ENCODE measurements at places on chromosomes 5 and 9.
A peak's percentile ranks its signal among the peaks of the same experiment; 100 is the strongest.

DNA sequence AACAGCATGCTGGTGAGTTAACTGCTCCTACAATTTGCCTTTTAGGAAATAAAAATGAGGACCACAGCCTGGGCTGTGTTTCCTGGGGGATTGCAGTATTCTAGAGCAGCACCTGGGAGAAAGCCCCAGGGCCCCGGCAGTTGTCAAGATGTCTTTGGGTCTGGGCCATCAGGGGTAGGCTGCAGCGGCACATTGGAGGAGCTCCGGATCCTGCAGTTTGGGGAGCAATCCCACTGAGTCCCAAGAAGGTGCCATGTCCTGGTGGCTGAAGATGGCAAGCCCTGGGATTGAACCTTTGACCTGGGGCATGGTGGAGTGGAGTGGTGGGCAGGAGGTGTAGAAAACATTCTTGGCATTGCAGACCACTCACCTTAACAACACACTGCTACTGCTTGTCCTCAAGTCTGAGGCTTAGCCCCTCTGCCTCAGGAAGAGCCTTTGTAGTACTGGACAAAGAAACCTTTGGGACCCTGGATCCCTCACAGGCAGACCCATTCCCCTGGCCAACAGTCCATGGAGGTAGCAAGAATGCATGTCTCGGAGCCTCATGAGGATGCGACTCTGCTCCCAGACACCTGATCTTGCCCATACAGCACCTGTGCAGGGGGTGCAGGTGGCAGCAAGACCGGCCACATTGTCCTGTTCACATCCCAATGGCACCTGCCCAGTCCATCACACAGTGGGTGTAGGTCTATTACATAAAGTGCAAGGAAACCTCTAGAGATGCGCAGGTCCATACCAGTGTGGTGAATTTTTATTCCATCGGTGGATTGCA, 159.1 kb upstream of the IRX2 start:
- no peak for DNase-seq

- DNase-seq = no peak
These were observed 128.6 kb downstream of the KCNIP1 start for GRCh38 chr5:170632266-170632984.

GRCh38 chr5:28726815-28727214, 1688.4 kb upstream of the CDH9 start:
- no peak for DNase-seq

DNA sequence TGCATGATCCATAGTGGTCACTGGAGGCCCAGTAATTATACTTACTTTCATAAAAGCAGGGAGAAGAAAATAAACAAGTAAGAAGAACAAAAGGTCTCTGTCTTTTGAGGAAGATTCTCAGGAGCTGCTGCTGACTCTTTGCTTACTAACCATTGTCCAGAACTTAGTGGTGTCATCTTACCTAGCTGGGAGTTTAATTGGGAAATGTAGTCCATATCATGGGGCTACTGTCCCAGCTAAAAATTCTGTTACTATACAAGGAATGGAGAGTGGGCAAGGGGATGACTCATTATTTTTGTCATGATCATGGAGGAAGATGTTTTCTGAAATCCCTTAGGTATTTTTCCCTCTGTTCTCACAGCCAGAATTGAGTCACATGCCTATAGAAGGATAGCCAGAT, 639.3 kb downstream of the MTRR start:
- DNase-seq = no peak

- DNase-seq = no peak
These were observed 101.5 kb upstream of the ARRDC3 start for GRCh38 chr5:91484662-91485061.

DNA sequence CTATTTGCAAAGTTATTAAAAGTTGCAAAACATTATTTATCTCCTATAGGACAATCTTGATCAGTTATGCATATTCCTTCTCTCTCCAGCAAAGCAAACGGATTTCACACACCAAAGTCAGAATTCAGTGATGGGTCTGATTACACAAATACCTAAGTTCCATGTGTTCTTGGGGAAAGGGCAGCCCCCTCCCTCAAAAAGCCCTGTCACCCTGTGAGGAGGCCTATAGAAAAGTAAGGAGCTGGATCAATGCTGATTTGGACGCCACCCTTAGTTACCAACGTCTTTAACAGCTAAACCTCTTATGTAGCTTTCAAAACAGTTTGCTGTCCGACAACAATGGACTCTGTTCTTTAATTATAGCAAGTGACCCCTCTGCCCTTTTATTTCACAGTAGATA, 6.4 kb downstream of the ZNF608 start:
- DNase-seq = no peak

- no peak for DNase-seq
These were observed 139.8 kb upstream of the COL5A1 start for GRCh38 chr9:134501761-134502265.

DNA sequence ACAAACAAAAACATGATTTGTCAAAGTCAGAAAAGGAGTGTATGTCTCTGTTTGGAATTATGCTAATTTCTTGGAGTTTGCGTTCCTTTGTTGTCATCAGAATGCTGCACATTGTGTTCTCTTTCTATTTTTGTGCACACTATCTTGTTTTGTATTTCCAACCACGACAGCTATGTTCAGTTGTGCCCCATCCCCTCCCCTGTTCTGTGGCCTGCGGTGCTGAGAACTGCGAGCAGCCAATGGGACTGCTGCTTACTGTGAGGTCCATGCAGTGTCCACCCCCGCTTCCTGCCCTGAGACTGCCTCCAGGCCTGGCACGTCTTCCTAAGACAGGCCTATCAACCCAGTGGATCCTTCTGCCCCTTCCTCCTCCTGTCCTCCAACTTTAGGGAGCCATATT, 76.8 kb downstream of the PALM2AKAP2 start:
- no peak for DNase-seq

DNA sequence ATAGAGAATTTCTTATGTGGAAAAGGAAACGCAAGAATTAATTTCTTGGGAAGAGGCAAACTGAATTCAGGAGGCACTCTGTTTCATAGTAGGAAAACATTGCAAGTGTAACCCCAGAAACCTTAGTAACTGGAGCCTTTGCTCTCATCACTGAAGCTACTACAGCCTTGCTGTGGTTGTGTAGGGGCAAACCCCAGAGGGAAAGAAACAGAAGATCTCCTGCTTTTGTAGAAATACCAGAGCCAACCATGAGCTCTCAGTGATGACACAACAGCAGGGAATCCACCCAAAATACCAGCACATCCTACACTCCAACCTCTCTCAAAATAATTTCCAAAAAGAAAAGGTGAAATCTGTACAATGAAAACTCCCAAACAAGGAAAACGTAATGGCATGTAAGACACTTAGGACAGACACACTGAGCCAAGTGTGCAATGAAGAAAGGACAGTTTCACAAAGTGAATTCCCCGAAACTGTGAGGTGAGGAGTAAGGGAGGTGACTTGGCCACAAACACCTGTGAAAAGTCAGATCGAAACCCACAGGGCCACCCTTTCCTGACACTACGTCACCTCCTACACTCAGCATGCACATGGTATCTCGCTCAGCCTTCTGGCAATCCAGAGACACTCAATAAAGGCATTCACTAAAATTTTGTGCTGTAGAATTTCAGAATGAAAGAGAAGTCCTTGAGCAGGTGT, 8.5 kb upstream of the ACSL6 start:
- peak; percentile 41 for DNase-seq

DNA sequence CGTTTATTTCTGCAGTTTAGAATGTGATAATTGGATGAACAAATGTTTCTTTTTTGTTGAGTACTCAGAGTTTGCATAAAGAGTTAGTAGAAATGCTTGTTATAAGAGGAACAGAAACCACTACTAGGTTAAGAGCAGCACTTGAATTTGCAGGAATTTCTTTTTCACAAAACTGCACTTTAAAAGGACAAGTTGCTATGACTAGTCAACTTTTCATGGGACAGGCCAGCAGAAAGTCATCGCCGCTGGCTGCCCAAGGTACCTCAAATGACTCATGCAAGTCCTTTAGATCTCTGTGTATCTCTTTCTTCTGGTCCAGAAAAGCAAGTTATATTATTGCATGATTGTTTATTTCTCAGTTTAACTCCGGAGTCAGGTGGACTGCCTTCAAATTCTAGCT, 97.3 kb upstream of the HMHB1 start:
- no peak for DNase-seq

GRCh38 chr9:3118081-3118480, 274.2 kb upstream of the PUM3 start:
- no peak for DNase-seq

DNA sequence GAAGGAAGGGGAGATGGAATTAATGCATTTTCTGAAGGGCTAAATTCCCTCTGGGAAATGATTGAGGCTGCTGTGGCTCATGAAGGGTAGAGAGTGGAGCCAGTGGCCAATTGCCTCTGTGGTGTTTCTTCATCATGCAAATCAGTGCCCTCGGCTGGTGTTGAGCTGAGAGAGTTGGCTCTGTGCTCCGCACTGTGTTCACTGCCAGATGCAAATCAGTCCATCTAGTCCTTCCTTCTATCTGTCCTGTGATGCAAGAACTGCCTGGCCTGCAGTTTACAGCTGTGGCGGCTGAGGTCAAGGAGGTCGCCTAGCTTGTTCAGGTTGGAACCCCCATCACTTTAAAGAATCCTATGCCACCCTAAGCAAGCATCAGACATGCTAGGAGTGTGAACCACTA, 6.0 kb downstream of the TMEM171 start:
- no peak for DNase-seq

- no peak for DNase-seq
These were observed 340.0 kb downstream of the GABRG2 start for GRCh38 chr5:162407614-162408013.

GRCh38 chr9:6929441-6930215, 171.9 kb downstream of the KDM4C start:
- DNase-seq = no peak

DNA sequence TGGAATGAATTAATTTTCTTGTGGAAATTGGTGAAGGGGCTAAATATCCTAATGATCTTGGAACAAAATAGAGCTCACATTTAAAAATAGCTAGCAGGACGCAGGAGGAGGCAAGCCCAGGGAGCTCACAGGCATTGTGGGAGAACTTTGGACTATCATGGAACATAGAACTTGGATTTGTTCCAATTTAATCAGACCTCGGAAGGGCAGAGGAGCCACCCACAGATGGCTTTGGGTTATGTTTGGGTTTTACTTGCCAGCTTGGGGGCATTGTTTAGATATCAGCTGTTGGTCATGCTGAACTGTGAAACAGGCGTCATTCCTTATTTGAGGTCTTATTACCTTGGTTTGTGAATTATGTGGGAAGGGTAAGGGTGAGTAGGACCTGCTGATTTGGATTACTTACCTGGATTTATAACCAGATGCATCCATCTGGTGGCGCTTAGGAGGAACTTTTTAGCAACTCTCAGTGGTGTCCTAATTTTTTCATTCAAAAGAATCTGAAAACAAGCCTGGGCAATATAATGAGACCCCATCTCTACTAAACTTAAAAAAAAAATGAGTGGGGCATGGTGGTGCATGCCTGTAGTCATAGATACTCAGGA, 14.1 kb upstream of the PTGR1 start:
- no peak for DNase-seq

DNA sequence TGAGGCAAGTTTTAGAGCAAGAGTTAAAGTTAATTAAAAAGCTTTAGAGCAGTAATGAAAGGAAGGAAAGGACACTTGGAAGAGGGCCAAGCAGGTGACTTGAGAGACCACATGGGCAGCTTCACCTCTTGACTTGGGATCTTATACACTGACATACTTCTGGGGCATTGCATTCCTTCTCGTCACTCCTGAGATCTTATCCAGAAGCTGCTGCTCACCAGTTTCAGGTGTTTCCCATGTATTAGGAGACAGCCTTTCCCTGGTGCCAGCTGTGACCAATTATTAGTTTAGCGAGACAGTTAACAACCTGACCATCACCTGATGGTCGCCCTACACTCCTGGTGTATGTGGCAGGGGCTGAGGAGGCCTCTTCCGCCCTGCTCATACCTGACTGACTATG, 382.1 kb downstream of the KDM4C start:
- no peak for DNase-seq

DNA sequence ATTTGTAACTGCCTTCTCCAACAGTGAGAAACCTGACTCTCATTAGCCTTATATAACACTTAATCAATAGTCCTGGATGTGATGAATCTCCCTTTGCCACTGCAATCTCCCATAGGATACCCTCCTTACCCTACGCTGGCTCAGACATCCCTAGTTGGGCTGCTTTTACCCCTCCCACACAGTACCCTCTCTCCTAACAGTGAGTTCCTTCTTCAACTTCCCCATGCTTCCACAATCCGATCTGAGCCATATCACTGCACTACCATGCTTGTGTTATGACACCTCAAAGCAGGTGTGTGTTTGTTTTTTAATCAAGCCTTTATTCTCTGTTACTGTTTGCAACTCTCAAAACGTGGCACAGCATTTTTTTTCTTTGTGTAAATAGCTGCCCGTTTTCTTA, 60.5 kb upstream of the C9orf72 start:
- DNase-seq = no peak

GRCh38 chr9:119611565-119611964, 242.3 kb upstream of the BRINP1 start:
- no peak for DNase-seq

DNA sequence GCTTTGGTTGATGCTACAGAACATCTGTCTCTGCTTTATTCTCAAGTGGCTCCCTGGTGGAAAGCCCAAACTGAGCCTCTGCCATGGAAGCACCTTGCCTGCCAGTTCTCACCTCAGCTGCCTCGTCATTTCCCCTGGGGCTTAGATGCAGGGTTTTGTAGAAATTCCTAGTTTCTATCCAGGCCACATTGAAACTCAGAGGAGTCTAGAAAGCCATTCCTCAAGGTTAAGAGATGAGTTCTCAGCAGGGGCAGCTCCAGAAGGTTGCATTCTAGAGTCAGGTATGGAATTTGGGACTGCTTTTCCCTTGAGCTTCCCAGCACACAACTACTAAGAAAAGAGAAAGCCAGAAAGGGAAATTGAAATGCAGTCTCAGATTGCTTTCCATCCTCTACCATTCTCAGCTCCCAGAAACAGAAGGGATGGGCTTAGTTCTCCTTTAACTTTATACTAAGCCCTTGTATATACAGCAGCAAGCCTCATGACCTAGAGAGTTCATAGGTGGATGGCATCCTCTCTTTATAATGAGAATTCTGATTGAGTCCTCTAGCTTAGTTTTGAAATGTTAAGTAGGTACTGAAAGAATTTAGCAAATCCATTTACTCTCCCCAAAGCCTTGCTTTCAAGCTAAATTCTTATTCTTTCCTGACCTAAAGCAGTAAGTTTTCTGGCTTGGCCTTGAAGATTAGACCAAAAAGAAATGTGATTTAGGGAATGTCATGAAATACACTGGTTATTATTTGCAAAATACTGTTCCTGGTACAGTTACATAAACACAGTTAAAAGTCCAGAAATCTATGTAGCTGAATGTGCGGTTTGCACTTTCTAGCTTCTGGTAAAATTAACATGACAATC, 66.0 kb upstream of the MEF2C start:
- no peak for DNase-seq

DNA sequence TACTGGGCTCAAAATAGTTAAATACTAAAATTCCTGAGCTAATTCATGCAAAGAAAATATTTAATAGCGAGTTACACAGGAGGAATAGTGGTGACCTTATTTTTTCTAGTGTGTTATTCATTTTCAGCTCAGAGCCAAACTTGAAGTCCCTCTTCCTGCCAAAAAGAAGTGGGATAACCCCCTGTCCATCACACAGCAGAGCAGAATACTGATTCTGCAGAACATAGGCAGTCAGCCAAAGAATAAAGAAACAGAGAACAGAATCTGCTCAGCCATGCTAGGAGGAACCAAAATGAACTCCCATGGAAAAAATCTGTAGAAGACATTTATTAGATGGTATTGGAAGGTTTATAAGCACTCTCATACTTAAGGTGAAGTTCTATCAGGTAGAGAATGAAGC, 49.4 kb upstream of the GRIN3A start:
- DNase-seq = no peak
